ENCODE measurements at places on chromosomes 13 and 19. TPM values are rescaled to one million over a fixed set of nuclear protein-coding genes. Genes with fewer than 3 reads are reported as not detected.

DNA sequence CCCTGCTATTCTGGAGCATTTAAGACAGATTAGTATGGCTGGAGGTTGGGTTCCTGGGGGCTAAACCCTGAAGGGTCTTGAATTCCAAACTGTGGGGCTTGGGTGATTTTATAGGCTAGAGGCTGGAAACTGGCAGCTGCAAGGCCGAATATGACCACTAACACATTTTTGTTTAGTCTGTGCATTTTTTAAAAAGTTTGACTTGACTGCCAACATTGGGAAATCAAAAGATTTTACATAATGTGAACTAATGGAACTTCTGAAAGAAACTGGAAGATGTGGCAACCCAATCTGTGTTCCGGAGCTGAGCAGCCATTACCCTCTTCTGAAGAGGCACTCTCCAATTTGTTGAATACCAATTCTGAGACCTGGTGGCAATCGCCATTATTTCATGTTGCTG is 5.1 kb downstream of the ZNF784 start:
- no peaks in the 10 kb centered on the region for H3K27me3 ChIP-seq
- H3K4me3 ChIP-seq = no peak overlapping the region
- peaks cover 22% of the 10 kb centered on the region for H3K36me3 ChIP-seq
- DNase-seq = no peak
- H3K27ac ChIP-seq = no peak overlapping the region

GRCh38 chr13:30346153-30346788 is 38.9 kb upstream of the KATNAL1 start:
- H3K27me3 ChIP-seq = no peaks in the 10 kb centered on the region
- H3K36me3 ChIP-seq = no peaks in the 10 kb centered on the region
- no peak overlapping the region for H3K4me3 ChIP-seq
- no peaks in the 10 kb centered on the region for H3K4me1 ChIP-seq
- H3K27ac ChIP-seq = no peak overlapping the region

DNA sequence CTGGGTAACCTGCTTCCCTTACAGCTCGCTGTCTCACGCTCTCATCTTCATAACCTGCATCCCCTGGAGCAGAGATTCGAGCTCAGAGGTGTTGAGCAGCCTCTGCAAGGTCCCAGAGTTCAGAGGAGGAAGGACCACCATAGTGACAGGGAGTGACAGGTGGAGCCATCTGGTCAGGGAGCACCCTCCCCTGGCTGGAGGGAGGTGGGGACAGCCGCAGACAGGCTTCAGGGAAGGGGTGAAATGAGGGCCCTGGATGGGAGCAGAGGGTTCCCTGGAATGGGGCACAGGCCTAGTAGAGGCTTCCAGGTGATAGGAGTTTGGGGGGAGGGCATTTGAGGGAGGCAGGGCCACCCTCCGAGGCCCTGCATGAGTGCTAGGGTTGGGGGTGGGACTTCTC is 82.1 kb downstream of the ZNF429 start:
- no peak for DNase-seq
- H3K4me1 ChIP-seq = no peaks in the 10 kb centered on the region
- H3K4me3 ChIP-seq = no peak overlapping the region
- H3K27ac ChIP-seq = no peak overlapping the region
- peaks cover 4% of the 10 kb centered on the region for H3K36me3 ChIP-seq

The LILRB2 gene
- not detected for total RNA-seq

GRCh38 chr19:12737835-12738351 is 596 bp downstream of the GET3 start:
- no peak for DNase-seq
- H3K27ac ChIP-seq = no peak overlapping the region
- H3K4me3 ChIP-seq = peak overlapping the region; percentile 100

The CALM3 gene
- total RNA-seq = 339 TPM

Data from H9 (cell line).